ENCODE measurements at places on chromosomes 12 and 14. TPM values are rescaled to one million over a fixed set of nuclear protein-coding genes. Genes with fewer than 3 reads are reported as not detected.

GRCh38 chr14:77086017-77086727, 11.9 kb upstream of the CIPC start:
- no peak for DNase-seq

- DNase-seq = no peak
Observed at GRCh38 chr14:105938055-105938863, 411.9 kb downstream of the TMEM121 start.

DNA sequence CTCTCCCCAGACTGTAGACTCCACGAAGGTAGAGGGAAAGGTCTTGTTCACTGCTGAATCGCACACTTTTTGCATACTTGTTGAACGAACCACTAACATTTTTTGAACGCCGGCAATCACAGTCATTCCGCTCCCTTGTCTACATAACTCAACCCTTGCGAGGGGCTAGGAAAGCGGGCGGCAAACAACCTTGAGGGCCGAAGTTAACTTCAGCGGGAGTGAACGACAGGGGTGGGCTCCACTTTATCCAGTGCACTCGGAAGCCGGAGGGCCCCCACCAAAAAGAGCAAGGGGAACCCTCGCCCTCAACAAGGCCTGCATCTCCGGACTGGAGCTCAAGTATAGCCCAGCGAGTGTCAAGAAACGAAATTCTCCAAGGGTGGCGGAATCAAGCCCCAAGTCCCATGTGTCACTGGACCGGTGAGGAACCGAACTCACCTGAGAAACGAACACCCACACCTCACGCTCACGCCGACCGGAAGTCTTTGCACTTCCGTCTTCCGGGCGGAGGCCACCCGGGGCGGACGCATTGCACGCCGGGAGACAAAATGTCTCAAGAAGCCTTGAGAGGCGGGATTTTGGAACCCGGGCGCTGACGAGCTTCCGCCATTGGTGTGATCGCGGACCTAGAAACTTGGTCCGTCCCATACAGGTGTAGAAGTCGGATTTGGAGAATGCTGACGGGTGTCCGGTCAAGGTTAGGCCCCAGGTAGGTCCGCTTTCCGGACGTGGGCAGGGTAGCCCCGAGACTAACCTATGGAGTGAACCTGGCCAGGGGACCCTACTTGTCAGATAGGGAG, at the start of gene LLPH:
Gene LLPH, minus strand, starts transcription at position 484 of the 800 bp plus-strand sequence. CDS start 1,644 bp downstream, outside the sequence.
- peak; percentile 90 for DNase-seq

DNA sequence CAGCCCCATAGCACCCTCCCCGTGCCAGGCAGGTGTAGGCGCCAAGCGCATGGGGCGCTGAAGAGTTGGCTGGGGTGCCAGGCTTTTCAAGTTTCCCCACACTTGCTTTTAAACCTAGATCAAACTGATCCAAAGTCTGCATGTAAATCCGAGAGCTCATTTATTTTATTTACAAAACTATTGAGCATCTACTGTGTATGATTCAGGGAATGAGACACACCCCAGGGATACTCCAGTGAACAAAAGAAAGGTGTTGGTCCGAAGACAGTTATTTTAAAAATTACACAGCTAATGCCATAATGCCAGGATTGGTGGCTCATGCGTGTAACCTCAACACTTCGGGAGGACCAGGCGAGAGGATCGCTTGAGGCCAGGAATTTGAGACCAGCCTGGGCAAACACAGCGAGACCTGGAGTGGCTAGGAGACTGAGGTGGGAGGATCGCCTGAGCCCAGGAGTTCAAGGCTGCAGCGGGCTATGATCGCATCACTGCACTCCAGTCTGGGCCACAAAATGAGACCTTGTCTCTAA, 780 bp upstream of the SLC41A2 start:
- no peak for DNase-seq

GRCh38 chr12:51941011-51941581, 10.4 kb upstream of the ACVR1B start:
- DNase-seq = no peak

- DNase-seq = no peak
Observed at GRCh38 chr14:91159906-91160305, 46.0 kb downstream of the DGLUCY start.

DNA sequence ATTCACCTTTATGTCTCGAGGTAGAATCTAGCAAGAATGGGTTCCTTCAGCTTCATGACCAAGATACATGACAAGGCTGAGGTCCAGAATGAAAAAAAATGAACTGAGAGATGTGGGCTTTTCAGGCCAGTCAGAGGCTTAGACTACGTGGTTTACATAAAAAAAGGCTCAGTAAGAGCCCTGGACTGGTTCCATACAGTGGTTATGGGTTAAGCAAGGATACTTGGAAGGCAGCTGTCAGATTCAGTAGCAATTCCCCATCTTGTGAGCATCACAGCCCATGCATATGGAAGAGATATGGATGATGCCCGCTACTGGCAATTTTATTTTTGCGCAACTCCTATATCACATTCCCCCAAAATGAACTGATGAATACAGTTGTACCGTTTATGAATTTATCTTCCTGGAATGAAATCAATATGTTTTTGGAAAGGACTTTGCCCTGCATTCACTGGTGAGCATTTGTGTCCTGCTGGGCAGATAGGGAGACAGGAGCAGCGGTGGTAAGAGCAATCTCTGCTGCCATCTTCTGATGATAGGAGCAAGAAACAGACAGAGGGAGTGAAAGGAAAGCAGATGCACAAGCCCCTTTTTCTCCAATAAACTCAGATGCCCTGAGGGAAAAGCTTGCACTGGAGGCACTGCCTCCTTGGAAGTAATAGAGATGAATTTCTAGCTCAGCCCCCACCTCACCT, 280.4 kb downstream of the GALC start:
- DNase-seq = peak; percentile 26

- DNase-seq = no peak
Observed at GRCh38 chr12:49671031-49671765, 36.0 kb downstream of the FMNL3 start.

DNA sequence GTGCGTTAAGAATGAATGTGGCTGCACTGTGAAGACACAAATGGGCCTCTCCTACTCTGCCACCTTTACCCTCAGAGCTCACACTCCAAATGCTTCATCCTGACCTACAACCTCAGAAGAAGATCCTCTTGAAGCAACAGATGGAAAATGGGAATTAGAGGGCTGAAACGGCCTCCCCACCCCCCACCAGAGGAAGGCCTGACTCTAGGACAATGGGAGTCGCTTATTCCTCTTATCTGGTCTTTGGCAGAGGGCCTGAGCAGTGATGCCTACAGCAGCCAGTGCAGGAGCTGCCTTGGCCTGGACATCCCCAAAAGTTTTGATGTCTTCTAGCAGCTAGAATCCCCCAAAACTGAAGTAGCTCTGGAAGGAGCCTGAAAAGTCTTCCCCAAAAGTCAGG, 29.2 kb downstream of the BTBD7 start:
- no peak for DNase-seq

GRCh38 chr12:110224379-110225304, 56.4 kb upstream of the ATP2A2 start:
- peak; percentile 73 for DNase-seq

GRCh38 chr12:11667171-11667570, 17.7 kb downstream of the ETV6 start:
- no peak for DNase-seq

DNA sequence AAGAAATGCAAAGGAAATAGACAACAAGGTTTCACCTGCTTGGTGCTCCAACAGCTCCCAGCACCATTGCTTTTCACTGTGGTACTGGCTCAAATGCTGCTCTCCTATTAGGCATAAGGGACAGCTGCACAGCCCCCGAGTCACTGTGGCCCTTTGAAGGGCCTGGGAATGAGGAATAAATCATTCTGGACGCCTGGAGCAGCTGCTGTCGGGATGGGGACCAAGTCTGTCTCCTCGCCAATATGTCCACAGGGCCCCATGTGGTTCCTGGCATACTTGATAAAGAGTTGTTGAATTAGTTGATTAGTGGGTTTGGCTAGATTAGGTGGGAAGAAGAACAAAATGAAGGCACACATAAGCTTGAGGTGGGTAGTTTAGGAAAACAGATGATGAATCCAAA, 13.1 kb upstream of the NGB start:
- DNase-seq = no peak

DNA sequence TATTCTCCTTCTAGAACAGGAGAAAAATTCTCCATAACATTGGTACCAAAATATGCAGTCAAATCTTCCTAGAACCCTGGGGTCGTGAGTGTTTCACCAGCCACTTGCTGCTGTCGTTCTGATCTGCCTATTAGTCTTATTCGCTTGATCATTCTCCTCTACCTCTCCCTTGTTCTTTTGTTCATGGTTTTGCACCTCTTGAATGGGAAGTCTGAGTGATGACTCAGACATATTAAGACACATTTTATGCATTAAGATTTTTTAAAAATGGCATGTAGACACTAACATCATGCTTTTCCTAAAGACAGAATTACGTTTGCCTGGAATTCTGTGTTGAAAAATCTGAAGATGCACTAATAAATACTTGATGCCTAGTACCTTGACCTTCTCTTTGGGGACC, 159.2 kb upstream of the LRIG3 start:
- no peak for DNase-seq

DNA sequence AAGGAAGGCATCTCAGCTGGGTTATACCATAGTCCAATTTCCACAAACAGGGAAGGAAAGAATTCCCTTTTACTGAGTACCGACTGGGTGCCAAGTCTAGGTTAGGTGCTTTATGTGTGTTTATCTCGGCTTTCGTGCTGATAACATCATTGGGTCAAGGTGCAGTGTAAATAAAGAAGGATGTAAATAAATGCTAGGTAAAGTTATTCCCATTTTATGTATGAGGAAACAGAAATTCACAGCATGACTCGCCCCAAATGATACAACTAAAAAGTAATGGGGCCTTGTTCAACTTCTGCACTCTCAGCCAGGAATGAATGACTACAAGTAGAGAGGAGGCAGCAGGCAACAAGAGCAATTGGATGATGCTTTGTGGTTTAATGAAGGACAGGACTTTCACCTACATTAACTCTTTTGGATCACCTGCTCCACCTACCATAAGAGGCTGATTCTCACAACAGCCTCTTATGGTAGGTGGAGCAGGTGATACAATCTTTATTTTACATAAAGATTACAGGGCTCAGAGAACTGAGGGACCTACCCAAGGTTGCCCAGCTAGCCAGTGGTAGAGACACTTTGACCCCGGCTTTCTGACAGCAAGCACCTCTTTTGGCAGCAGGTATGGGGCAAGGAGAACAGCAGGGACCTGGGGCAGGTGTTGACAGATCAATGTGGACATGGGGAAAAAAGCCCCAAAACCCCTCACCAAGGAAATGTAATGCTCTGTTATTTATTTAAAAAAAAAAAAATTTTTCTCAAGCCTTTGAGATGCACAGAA, 213.4 kb upstream of the NUDT4 start:
- no peak for DNase-seq

DNA sequence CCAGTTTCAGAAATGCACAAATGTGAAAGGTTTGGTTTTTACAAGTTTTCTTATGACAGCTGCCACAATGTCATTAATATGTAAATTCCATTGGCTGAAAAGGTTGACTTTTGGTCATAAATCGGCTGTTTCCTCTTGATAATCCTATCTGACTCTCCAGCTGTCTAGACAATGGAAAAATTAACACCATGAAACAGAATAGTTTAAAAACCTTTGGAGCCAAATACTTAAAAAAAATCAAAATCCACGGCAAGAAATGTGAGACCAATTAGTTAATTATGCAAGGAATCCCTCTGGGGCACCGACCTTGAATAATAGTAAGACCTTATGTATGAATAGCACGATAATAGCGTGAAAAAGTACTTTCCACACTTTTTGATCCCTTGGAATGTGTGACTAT, 138.0 kb downstream of the ZNF664 start:
- DNase-seq = no peak

DNA sequence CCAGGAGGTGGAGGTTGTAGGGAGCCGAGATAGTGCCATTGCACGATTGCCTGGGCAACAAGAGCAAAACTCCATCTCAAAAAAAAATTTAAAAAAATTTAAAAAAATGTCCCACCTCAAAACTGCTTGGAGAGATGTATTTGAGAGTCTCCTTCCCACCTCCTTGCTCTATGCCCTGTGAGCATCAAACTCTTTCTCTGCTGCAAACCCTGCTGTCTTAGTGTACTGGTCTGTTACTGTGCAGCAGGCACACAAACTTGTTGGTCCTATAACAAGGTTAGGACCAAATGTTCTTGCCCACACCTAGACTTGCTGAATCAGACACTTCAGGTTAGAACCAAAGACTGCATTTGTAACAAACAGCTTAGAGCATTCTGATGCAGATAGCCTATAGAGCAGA, 153.5 kb upstream of the FUT8 start:
- DNase-seq = no peak

DNA sequence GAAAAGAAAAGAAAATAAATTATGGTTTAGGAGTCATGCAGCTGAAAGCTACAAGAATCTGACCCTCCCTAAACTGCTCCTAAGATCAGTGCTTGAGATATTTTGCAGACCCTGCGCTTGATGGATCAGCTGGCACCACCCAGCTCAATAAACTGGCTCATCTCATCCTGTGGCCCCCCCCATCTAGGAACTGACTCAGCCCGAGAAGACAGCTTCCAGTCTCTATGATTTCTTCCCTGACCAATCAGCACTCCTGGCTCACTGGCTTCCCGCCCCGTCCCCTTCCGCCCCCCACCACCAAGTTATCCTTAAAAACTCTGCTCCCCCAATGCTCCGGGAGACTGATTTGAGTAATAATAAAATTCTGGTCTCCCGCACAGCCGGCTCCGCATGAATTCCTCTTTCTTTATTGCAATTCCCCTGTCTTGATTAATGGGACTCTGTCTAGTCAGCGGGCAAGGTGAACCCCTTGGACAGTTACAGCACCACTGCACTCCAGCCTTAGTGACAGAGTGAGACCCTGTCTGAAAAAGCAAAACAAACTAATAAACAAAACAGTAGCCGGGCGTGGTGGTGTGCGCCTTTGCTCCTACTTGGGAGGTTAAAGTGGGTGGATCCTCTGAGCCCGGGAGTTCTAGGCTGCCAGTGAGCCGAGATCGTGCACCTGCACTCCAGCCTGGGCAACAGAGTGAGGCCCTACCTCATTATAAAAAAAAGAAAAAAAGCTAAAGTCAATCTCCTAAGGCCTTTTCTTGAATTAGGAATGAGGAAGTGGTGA, 24.5 kb upstream of the SPTLC2 start:
- DNase-seq = no peak

DNA sequence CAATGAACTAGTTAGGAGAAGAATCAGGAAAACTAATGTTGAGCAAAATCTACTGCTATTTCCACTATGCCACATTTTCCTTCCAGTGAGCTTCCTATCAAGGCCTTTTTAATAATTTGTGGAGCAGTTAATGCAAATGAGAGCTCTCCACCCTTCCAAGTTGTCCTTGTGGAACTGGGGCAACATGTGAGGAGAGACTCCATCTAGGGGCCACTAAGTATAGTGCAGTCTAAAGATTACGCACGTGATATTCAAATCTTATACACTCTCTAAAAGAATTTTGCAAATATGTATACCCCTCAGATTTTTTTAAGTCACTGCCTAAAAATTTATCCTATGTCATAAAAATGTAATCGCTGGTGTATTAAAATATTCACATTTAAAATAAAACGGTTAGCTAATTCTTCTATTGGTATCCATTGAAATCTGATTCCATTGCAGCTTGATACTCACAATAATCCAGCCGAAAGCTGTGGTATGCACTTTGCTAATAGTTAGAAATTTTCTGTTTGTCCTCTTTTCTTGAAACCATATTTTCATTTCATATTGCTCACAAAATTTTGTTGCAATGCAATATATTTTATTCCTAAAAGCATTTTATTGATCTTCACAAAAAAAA, 100.1 kb downstream of the PAH start:
- no peak for DNase-seq

Gene TMEM121
- polyA plus RNA-seq = 2.0 TPM

Gene TSHR
- not detected for polyA plus RNA-seq

Gene CD163L1
- polyA plus RNA-seq = 11.7 TPM

Gene NEDD8
- polyA plus RNA-seq = 130 TPM
